ENCODE measurements at places on chromosomes 1 and 21. TPM values are rescaled to one million over a fixed set of nuclear protein-coding genes. Genes with fewer than 3 reads are reported as not detected.

The ACKR1 gene
- total RNA-seq, result 8.9 TPM

The ATP6V1G3 gene
- total RNA-seq, result not detected

The RXRG gene
- 83.8 TPM for total RNA-seq

The PTPN22 gene
- total RNA-seq, result 3.0 TPM

The PRRC2C gene
- 103 TPM for total RNA-seq

The KRTCAP2 gene
- 51.1 TPM for total RNA-seq

The KCNJ15 gene
- total RNA-seq, result 0.38 TPM

The TMEM52 gene
- 1.9 TPM for total RNA-seq

The NEGR1 gene
- total RNA-seq, result 23.3 TPM

The SPATA46 gene
- total RNA-seq, result not detected

The DAP3 gene
- total RNA-seq, result 50.1 TPM

The ITLN2 gene
- total RNA-seq, result not detected

The SOX13 gene
- total RNA-seq, result 9.1 TPM

The C1QTNF12 gene
- total RNA-seq, result 2.5 TPM

The MTF2 gene
- total RNA-seq, result 98.0 TPM

The C1orf174 gene
- 25.2 TPM for total RNA-seq

The SLFNL1 gene
- 0.82 TPM for total RNA-seq

The CR1L gene
- total RNA-seq, result not detected

The ADAM30 gene
- not detected for total RNA-seq

The S100A3 gene
- total RNA-seq, result 1.0 TPM

The TRIM67 gene
- 31.0 TPM for total RNA-seq

The TRAPPC3 gene
- 51.9 TPM for total RNA-seq

The EDN2 gene
- 1.6 TPM for total RNA-seq

The MPZ gene
- total RNA-seq, result 19.4 TPM

The SH3BGR gene
- 15.6 TPM for total RNA-seq

The GPR157 gene
- total RNA-seq, result 2.5 TPM

The SPRR1B gene
- not detected for total RNA-seq

The TIMM17A gene
- 35.5 TPM for total RNA-seq

The FGR gene
- 3.7 TPM for total RNA-seq

The MACO1 gene
- 33.5 TPM for total RNA-seq

The CYP4A22 gene
- not detected for total RNA-seq

The C1QC gene
- 18.2 TPM for total RNA-seq

The TTLL10 gene
- total RNA-seq, result not detected

The PTAFR gene
- total RNA-seq, result 2.0 TPM

The MYOC gene
- total RNA-seq, result 1.8 TPM

The KCTD3 gene
- 94.6 TPM for total RNA-seq

The CNIH3 gene
- total RNA-seq, result 4.1 TPM

The GPR52 gene
- total RNA-seq, result 5.8 TPM

The VASH2 gene
- 47.9 TPM for total RNA-seq

The CELA2A gene
- total RNA-seq, result not detected

The HSD17B7 gene
- 21.2 TPM for total RNA-seq

The LCE1E gene
- total RNA-seq, result not detected

The OR2L13 gene
- 0.71 TPM for total RNA-seq

The SLC30A1 gene
- 26.3 TPM for total RNA-seq

The TSTD1 gene
- total RNA-seq, result 29.7 TPM

The PDPN gene
- total RNA-seq, result 14.1 TPM

The FMO3 gene
- 0.49 TPM for total RNA-seq

The PEX11B gene
- 36.4 TPM for total RNA-seq

The CELA3B gene
- total RNA-seq, result not detected

Data from camera-type eye (tissue), 1 donor.